Naive thymus-derived CD8-positive, alpha-beta T cell (primary cell): ENCODE measurements at places on chromosomes 2 and 18.

DNA sequence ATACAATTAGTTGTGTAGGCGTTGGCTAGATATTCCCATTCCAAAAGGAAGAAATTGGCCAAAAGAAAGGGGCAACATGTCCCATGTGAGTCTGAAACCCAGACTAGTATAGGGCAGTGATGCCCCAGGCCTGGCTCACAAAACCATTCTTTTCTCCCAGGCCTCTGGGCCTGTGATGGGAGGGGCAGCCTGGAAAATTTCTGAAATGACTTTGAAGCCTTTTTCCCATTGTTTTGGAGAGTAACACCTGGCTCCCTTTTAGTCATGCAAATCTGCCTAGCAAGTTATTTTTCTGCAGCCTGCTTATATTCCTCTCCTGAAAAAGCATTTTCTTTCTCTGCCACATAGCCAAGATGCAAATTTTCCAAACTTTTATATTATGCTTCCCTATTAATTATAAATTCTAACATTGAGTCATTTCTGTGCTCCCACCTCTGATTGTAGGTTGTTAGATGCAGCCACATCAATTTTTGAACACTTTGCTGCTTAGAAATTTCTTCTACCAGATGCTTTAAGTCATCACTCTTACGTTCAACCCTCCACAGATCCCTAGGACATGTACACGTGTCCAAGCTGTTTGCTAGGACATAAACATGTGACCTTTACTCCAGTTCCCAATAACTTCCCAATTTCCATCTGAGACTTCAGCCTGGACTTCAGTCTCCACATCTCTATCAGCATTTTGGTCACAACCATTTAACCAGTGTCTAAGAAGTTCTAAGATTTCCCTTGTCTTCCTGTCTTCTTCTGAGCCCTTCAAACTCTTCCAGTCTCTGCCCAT, 76.1 kb upstream of the MC4R start:
- no peak for DNase-seq

GRCh38 chr2:128514555-128514955, 195.9 kb upstream of the HS6ST1 start:
- DNase-seq, result no peak

DNA sequence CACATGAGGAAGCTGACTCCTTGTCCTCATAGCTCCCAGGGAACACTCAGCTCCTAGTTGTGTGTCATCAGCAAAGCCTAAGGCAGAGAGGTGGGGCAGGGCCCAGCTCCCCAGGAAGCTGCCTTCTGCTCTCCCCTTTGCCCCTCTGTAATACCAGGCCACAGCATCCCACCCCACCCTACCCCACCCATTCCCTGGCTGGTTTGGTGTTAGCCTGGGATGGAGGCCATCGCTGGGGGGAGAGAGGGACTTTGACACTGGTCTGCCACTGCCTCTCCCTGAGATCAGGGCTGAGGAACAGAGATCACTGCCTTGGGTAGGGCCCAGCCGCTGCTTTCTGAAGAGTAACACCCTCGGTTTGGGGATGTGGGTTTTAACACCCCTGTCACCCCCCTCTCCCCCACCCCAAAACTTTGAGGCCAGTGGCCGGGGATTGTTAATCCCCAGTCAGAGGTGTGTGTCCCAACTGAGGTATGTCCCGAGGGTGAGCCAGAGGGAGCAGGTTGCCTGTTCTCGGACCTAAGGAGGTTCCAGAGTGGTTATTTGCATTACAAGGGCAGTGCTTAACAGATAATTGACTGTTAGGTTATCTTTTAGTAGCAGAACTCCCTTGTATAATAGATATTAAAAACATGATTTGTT, 41.4 kb downstream of the TET3 start:
- DNase-seq, result no peak

- DNase-seq, result no peak
Measured at GRCh38 chr2:16655905-16656642, 9.6 kb downstream of the CYRIA start.

- DNase-seq, result no peak
Measured at GRCh38 chr2:66236067-66236685, 198.7 kb upstream of the MEIS1 start.

DNA sequence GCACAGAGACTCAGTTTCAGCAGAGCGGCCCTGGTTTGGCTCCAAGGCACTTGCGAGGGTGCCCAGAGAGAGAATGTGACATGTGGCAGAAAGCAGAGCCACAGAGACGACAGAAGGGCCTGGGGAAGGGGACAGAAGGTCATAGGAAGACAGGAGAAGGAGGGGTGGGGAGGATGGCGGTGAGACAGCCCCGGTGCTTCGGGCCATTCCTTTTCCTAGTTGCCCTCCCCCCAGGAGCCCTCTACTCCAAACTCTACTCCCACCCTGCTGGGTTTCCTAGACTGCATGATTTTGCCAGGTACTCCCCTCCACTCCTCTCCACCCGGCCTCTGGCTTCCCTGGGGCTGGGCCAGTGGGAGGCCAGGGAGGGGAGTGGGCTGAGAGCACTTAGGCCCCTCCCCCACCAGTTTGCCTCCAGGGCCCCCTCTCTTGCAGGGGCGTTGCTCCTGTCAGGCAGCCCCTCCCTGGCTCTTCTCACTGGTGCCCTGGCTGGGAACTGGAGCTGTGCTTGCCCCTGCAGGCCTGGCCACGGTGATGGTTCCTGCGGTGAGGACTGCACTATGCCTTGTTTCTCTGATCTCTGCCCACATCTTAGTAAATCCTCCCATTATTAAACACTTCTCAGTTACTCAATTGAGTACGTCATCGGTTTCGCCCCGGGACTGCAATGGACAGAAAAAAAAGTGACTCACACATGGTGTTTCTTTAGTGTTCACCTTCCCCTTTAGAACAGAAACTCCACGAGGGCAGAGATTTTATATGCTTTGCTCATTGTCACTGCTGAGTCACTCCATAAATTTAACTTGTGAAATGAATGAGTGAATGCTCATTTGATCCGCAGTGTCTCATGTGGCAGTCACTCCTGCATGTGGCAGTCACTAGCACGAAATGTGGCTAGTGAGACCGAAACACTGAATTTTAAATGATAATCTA, 58.7 kb upstream of the SP3 start:
- DNase-seq, result no peak

DNA sequence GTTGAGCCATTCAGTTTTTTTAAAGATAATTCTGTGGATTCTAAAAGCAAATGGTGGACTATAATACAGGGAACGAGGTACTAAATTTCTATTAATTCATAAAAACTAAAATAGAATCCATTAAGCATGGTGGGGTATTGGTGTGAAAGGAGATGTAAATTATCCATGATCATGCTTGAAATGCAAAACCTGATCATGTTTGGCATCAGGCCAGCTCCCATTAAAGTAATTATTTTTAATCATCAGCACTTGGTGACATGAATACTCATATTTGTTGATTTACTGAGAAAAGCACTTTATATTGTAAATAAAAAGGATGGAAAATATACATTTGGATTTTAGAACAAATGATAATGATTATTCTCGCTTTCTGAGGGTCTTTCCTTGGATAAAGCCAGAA, 232.3 kb upstream of the MEIS1 start:
- no peak for DNase-seq

- no peak for DNase-seq
Measured at GRCh38 chr18:54250846-54251261, 18.5 kb upstream of the POLI start.

GRCh38 chr2:131418625-131419024, 54.7 kb upstream of the RAB6D start:
- no peak for DNase-seq

- no peak for DNase-seq
Measured at GRCh38 chr2:23592061-23592685, 207.2 kb downstream of the KLHL29 start.

GRCh38 chr2:226398580-226398979, 401.0 kb downstream of the IRS1 start:
- no peak for DNase-seq

GRCh38 chr2:106781196-106781595, 104.8 kb downstream of the ST6GAL2 start:
- DNase-seq, result no peak

- no peak for DNase-seq
Measured at GRCh38 chr2:9565436-9566153, 10.0 kb upstream of the ADAM17 start.

DNA sequence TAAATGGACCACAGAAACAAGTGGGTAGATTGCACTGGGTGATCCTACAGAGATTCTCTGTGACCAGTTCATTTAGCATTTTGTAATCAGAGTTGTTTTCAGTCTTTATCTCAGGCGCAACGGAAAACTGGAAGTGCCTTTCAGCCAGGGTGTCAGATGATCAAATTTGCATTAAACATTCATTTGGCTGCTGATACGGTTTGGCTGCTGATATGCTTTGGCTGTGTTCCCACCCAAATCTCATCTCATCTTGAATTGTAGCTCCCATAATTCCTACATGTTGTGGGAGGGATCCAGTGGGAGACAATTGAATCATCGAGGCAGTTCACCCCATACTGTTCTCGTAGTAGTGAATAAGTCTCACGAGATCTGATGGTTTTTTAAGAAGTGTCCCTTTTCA, 1396.1 kb upstream of the TMEFF2 start:
- DNase-seq, result no peak

GRCh38 chr2:239154971-239155805, 245.6 kb downstream of the HDAC4 start:
- DNase-seq, result no peak

- DNase-seq, result no peak
Measured at GRCh38 chr2:153871231-153872221, at the start of gene GALNT13. GALNT13 (plus strand) TSS chr2:153871922.

- DNase-seq, result no peak
Measured at GRCh38 chr18:23066504-23067039, 68.7 kb upstream of the CABLES1 start.

GRCh38 chr18:43744960-43745745, 467.9 kb upstream of the SYT4 start:
- DNase-seq, result no peak

DNA sequence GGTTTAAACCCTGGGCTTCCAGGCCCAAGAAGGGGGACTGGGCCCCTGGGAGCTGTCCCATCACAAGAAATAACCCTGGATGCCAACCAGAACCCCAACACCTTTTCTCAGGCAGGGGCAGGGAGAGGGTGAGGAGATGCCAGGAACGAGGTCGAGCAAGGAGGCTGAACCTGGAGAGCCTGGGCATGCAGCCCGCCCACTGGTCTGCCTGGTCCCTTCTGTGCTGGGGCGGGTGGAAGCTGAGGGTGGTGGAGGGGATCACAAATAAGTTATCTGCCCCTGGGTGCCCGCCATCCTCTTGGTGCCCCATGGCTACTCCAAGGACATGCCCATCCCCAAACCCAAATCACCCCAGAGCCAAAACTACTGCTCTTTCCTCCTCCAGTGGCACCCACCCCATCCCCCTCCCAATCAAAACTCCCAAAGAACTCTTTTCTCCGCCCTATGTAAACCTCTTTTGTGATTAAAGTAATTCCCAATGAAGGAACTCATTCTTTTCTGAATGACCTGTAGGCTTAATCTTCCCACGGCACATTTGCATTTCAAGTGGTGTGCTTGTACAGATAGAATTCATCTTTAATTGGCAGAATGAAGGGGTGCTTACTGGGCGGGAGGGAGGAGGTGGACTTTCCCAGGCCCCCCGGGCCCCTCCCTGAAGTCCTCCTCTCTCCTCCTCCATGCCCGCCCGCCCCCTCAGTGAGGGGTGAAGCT, 47.9 kb downstream of the EFR3B start:
- DNase-seq, result no peak

- DNase-seq, result no peak
Measured at GRCh38 chr18:7393080-7393479, 162.2 kb downstream of the LRRC30 start.

DNA sequence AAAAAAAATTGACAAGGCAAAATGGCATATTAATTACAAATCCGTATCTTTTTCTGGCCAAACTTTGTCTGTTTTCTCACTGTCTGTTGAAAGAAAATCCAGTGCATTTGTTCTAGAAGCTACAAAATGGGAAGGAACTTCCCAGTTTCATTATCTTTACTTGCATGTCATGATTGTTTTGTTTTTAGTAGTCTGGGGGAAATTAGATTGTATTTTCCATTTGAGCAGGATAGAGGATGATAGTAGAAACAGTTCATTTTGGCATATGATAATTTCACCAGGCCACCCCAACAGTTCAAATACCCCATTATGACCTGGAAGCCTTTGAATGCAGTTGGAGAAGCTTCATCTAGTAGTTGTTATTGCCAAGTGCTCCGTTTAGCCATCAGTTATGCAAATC, 77.5 kb upstream of the RANBP2 start:
- DNase-seq, result no peak

DNA sequence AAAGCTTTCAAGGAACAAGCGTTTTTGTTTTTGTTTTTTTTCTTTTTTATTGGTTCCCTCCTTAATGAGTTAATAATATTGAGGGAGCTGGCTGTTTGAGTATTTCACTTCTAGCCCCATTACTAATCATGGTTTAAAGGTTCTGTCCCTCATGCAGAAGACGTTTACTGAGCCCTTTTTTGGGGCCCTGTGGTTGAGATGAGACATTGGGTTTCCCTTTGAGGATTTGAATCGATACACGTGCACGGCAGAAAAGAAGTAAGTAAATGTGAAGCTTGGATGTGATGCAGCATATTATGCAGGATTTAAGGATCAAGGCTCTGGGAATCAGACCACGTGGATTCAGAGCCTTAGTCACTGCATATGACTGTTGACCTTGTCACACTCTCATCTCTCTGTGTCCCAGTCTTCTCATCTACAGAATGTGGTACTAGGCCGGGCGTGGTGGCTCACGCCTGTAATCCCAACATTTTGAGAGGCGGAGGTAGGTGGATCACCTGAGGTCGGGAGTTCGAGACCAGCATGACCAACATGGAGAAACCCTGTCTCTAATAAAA, 1.0 kb upstream of the CHST10 start:
- DNase-seq, result no peak

DNA sequence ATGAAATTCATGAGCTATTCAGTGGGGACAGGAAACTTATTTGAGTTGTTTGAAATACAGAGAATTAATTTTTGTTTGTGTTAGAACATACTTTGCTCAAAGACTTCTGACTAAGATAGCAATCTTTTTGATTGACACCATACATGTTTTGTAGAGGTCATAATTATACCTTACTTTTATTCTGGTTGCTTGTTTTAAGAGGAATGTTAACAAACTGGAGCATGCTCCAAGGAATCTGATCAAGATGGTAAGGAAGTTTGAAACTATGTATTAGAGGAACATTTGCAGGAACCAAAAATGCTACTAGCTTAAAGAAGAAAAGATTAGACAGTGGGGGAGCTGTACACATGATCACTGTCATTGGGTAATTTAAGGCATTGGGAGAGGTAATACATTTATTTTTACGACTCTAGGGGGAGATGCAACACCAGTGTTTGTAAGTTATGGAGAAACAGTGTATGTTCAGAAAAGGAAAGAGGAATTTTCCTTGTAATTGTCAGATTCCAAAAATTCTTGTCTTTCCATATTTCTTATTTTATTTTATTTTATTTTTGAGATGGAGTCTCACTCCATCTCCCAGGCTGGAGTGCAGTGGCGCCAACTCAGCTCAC, 8.0 kb downstream of the AGFG1 start:
- no peak for DNase-seq
